Stimulated activated CD4-positive, alpha-beta T cell treated with anti-CD3 and anti-CD28 coated beads, Interleukin-1b, Interleukin-23, amount 100 ng/mL, for 1 hour (primary cell): ENCODE measurements at places on chromosomes 11 and 22.

DNA sequence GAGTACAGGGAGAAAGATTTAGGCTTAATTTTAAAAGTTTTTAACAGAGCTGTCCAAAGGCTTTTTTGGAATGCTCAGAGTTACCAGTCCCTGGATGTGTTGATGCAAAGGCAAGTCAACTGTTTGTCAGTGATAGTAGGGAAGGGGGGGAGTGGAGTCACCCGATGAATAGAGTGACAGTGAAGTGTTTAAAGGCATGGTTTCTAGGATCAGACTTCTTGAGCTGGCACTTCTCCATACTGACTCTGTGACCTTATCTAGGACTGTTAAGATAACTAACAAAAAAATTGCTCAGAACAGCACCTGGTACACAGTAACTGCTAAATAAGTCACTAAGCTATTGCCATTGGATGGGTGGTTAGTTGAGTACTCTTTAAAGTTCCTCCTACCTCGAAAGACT is 11.3 kb upstream of the RAG2 start:
- no peak for DNase-seq

- no peak for DNase-seq
These were observed 187.0 kb downstream of the DSCAML1 start for GRCh38 chr11:117610045-117610444.

DNA sequence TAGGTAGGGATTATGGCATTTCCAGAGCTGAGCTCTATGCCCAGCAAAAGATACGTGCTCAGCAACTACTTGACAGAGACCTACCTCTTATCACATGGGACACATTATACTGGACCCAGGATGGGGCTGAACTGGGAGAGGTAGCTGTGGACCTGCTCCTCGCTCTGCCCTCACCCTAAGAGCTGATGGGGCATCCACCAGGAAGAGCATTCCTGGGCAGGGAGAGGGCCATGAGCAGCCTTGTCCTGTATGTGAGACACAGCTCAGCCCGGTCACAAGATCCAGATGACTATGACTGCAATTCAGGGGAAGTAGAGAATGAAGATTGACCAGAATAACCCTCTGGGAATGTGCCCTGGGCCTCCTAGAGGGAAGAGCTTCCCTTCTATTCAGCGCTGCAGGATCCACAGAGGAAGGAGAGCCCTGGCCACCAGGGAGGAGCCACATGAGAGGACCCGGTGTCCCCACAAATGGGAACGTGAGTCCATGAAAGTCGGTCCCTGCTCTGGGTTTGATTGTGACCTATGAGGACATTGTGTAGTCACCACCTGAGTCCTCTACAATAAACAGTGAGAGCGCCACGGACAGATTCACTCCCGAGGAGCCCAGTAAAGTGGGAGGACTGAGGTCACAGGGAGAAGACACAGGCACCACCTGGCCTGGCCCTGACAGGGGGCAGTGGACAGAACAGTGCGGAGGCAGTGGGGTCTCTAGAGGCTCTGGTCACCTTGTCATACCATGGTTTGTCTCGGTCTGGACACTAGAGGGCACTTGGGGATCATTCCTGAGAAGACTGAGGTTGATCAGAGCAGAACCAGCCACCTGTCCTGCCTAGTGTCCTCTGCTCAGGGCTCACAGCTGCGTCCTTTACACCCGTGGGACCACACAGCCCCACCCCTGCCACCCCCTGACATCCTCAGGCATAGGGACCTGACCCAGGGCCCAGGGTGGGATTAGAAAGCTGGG is 99.5 kb downstream of the ZNF280B start:
- no peak for DNase-seq

DNA sequence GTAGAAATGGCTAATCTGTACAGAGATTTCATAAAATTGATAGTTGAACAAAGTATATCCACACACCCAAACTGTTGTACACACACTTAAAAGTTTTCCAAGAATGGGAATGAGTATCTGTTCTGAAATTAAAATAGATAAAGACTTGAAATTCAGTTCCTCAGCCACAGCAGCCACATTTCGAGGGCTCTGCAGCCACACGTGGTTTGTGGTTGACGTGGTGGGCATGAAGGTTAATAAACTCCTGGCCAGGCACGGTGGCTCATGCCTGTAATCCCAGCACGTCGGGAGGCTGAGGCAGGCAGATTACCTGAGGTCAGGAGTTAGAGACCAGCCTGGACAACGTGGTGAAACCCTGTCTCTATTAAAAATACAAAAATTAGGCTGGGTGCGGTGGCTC is 24.0 kb downstream of the TPST2 start:
- DNase-seq = no peak

DNA sequence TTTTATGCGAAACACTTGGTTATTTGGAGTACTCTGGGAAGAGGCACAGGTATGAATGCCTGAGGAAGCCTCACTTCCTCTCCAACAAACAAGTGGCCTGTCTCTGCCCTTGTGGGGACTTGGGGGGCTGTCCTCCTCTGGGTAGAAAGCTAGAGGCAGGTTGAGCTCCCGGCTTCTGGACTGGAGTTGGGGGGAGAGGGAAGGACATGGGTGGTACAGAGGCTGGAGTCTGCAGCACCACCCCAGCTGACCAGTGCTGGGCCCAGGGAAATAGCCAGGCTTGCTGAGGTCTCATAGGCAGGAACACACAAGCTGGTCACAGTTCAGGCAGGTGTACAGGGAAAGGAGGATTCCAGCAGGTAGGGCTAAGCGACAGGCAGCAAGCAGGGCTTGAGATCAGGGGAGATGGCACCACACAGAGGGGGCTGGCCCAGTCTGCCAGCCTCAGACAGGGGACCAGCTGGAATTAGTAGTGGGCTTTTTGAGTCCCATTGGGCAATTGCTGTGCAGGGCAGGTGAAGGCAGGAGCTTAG is 135.3 kb upstream of the TEAD1 start:
- no peak for DNase-seq

DNA sequence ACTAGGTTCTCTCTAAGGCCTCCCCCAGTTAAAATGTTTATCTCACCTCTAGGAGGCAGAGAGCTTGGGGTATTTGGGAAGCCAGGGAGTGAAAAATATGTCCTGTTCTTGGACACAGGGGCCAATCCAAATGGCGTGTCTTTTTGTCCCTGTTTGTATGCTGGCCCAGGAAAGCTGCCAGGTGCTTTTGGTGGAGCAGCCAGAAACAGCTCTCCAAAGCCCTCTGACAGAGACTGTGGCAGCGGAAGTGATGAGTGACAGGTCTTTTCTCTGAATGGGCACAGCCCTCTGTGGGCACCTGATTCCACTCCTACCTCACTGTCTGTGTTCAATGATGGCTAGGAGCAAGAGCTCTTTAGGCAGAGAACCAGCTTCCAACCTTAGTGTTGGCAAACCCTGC is 106.4 kb upstream of the KIRREL3 start:
- no peak for DNase-seq

DNA sequence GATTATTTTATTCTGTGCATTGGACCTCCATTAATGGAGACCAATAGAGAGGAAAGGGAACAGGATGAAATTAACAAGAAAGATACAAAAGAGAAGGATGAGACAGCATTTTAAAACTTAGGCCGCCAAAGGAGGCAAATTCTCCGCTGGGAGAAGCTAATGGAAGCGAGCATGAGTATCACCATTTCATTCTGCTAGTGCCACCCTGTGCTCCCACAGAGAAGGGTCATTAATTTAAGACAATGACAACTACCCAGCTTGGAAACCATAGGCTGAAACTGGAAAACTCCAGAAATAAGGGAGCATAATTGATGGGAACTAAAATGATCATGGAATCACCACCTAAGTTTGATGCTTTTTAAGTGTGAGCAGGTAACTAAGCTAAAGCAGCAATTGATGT is 69.2 kb downstream of the SLC36A4 start:
- DNase-seq = no peak

DNA sequence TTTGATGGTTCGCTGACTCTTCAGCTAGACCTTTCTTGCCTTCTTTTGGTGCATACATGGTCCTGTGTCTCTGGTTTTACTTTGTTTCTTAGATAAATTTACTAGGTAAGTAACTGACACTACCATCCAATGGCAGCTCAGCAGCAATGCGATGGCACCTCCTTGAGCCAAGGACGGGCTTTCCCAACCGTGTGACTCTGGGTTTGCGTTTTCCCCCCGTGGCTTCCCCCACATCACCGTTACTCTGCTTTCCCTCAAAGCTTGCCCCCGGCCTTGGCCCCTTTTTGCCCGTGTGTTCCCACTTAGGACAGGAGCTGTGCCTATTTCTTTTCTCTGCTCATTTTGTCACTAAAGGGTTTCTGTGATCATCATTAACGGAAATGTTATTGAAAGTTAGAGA is 41.5 kb downstream of the TBC1D22A start:
- no peak for DNase-seq

DNA sequence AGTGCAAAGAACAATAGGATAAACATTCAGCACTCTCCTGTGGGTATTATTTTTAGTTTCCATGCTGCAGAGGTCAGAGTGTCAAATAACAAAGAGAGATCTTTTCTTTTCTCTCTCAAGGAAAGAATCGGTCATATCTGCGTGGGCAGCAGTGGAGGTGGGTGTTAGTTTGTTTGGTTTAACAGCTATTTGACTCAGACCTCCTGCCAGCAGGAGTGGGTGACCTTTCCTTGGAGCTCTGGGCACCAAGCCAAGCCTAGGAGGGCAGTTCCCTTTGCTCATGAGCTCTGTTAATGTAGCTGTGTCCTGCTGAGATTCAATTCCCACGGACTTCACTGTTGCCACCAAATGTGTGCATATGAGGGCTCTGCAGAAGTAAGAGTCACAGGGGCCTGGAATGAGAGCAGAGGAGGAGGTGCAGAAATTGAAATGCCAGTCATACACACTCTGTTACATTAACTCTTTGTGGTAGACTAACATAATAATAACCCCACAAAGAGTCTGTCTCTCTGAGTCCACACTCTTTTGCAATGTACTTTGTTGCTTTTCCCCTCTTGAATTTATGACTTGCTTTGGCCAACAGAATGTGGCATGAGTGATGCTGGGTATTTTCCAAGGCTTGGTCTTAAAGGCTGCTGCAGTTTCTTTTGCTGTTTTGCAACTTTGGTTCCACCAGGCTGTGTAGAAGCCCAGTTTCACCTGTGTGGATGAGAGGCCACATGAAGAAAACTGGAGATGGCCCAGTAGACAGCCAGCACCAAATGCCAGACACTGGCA is 76.0 kb upstream of the GRK3 start:
- DNase-seq = no peak
